ENCODE measurements at places on chromosomes 1 and 21.
A peak's percentile ranks its signal among the peaks of the same experiment; 100 is the strongest.

DNA sequence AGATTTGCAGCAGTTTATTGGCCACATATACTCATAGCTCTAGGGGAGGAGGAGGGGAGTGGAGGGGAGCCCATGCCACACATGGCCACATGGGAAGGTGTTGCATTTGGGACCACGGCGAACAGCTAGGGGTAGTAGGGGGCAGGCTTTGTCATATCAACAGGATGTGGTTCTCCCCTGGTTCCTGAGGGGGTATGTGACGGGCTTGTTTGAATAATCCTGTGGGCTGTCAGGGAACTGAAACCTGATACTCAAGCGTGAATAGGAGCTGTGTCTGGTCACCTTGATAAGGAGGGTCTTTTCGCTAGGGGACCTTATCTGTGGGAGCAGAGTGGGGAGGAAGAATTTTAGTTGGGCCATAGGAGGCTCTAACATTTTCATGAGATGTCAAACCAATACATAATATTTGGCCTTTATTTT is 264.7 kb downstream of the CTH start:
- no peak for DNase-seq

GRCh38 chr1:95325349-95325748 is 91.3 kb downstream of the RWDD3 start:
- DNase-seq: no peak

GRCh38 chr1:94535095-94535494 is 6.5 kb downstream of the F3 start:
- DNase-seq: no peak

DNA sequence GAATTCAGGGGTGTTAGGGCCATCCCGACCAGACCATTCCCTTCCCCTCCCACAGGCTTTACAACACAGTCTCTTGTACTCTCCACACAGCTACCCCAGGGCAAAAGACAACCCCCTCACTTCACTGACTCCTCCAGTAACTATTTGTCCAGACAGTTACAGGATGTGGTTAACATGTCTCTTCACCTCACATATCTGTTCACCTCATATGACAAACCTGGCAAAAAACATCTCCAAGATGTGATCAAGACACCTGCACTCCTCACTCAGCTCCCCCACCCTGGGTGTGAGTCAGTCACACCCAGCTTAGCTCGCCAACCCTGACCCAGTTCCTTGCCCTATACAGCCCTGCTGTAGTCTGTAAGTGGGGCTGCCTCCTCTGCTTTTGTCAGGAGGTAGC is 490.5 kb upstream of the CHRM3 start:
- DNase-seq: no peak

DNA sequence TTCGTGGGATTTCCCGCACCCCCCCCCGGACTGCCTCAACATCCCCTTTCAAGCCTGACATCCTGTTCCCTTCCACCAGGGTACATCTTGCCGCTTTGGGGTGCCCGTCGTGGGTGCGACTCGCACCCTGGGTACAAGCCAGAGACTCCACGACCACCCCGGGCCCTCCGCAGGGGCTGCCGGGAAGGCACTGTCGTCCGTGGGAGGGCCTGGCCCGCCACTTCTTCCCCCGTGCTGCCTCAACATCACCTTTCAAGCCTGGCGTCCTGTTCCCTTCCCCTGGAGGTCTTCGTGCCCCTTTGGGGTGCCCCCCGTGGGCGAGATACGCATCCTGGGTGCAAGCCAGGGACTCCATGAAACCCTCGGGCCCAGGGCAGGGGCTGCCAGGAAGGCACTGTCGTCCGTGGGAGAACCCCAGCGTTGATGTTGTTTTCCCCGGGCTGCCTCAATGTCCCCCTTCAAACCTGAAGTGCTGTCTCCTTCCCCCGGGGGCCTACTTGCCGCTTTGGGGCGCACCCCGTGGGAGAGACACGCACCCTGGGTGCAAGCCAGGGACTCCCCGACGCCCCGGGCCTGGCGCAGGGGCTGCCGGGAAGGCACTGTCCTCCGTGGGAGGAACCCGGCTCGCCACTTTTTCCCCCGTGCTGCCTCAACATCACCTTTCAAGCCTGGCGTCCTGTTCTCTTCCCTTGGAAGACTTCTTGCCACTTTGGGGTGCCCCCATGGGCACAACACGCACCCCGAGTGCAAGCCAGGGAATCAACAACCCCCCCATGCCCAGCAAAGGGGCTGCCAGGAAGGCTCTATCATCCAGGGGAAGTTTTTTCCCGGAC is 138.6 kb downstream of the LIPI start:
- DNase-seq: no peak

GRCh38 chr1:172252321-172252720 is 168.2 kb upstream of the C1orf105 start:
- DNase-seq: no peak

DNA sequence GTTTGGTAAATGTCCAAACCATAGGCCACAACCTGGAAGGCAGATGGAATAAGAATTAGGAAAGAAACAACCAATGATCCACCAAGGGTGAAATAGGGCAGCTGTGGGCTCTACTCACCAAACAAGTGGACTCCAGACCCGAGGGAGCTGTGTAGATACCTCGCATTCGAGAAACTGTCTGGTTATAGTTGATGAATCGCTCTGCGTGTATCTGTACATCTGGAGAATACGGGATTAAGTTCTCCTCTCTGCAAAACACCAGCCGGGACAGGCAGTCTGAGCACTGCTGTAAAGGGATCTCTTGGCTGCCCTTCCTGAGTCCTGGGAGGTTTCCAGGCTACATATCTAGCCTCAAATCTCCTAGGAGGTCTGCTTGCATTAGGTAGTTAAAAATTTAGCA is 9.4 kb upstream of the UBR4 start:
- DNase-seq: no peak

- no peak for DNase-seq
These were observed 22.1 kb downstream of the PAX7 start for GRCh38 chr1:18652791-18653190.

GRCh38 chr1:7264101-7264500 is 478.8 kb downstream of the CAMTA1 start:
- no peak for DNase-seq

- no peak for DNase-seq
These were observed 335.9 kb downstream of the RGS7 start for GRCh38 chr1:241020851-241021697.

GRCh38 chr1:26126321-26127084 is 14.9 kb downstream of the PDIK1L start:
- peak; percentile 34 for DNase-seq

GRCh38 chr1:215744419-215744818 is 177.3 kb downstream of the KCTD3 start:
- no peak for DNase-seq

- peak; percentile 65 for DNase-seq
These were observed 15.1 kb downstream of the KIAA1614 start for GRCh38 chr1:180927841-180928240.

DNA sequence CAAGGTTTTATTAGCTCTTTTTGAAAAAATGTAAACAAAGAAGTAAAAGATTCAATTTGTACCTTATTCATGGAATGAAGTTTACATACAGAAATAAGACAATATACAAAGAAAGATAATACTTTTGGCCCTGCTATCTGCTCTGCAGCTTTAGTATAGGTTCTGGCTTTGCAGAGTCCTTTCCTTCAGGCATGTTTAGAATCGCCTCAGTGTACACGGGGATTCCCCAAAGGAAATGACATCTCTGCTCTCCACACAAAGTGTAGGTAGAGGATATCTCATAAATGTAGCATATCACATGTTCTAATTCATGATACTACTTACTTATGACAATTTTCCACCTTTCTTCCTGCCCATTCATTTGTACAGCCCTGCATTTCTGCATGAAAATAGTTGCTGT is 222.6 kb upstream of the DPYD start:
- no peak for DNase-seq

DNA sequence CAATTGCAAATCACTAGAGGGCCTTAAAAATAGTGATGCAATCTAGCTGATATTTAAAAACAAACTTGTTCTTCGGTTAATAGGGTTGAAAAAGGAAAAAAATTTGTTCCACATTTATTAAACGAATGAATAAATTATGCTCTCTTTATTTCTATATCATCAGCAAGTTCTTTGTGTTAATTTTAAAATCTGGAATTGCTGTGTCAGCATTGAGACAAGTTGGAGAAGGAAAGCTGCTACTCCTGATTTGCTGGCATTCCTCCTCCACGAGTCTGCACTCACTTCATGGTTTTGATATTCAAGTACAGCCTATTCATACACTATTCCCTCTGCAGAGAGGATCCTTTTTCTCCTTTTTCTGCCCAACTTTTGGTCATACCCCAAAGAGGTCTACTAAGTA is 117.6 kb downstream of the MRPL39 start:
- no peak for DNase-seq

DNA sequence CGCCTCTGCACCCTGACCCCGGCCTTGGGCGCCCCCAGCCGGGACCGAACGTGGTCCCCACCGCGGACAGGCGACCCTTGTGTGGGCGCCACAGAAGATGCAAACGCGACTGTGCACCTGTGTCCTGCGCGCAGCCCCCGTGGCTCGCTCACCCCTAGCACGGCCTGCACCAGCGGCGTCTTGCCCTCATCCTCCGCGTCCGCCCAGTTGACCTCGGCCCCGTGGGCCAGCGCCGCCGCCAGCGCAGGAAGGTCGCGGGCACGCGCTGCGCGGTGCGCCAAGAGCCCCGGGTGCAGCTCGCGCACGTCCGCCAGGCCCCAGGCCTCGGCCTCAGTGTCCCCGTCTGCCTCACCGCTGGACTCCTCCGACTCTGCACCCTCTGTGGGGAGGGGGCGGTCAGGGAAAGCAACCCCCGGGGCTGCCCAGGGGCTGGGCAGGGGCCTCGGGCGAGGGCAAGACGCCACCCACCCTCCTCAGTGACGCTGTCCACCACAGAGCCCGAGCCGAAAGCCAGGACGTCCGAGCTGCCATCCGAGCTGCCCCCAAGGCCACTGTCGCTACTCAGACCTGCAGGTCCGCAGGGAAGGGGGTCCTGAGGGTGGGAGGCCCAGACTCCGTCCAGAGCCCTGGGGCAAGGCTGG is 13.4 kb downstream of the ACAP3 start:
- DNase-seq: no peak

GRCh38 chr1:181037386-181037785 is 3.6 kb downstream of the MR1 start:
- no peak for DNase-seq

DNA sequence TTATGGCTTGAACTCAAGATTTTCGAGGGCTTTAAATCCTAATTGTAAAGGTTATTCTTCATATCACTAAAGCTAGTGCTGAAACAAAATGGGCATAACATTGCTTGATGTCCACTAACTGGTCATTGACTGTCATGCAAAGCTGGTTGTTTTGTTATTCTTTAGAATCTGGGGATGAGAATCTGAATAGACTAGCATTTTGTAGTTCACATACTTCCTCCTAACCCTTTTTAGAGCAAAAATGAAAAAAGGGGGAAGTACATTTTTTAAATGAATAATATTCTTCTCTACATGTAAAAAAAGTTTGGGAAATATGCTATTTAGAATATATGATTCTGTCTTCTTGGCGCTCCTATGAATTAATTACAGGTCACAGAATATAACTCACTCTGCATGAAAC is 72.2 kb upstream of the HMCN1 start:
- DNase-seq: no peak

- DNase-seq: no peak
These were observed 269.9 kb upstream of the C1orf174 start for GRCh38 chr1:4169991-4170390.

DNA sequence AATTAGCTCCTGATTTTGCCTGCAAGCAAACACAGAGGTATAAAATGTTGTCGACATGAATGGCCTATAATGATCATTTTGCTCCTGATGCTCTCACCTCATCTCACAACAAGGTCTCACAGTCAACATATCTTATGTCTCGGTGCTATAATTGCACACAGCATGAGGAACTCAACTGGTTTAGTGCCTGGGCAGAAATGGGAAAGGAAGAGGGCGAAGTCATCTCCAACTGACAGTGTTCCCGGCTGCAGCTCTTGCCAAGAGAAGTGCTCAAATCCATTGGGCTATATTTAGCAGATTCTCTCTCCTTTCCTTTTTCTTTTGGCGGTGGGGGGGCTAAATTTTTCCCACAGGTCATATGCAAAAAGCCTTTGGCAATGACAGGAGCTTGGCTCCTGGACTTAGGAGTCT is 53.0 kb downstream of the SLC45A1 start:
- peak; percentile 79 for DNase-seq

GRCh38 chr1:243848858-243849420 is 1.1 kb downstream of the AKT3 start:
- DNase-seq: peak; percentile 79

GRCh38 chr1:214224611-214225354 is 56.2 kb upstream of the SMYD2 start:
- no peak for DNase-seq

- DNase-seq: peak; percentile 48
These were observed 150.1 kb downstream of the PLA2G4A start for GRCh38 chr1:186978596-186979556.

DNA sequence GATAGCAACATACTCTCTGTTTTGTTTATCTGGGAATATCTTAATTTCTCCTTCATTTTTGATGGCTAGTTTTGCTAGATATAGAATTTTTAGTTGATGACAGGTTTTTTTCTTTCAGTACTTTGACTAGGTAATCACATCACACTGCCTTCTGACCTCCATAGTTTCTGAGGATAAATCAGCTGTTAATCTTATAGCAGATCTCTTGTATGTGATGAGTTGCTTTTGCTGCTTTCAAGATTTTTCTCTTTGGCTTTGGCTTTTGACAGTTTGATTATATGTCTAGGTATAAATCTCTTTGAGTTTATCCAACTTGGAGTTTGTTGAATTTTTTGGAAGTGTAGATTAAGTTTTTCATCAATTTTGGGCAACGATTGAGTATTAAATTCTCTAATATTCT is 142.6 kb downstream of the ZNF644 start:
- no peak for DNase-seq

DNA sequence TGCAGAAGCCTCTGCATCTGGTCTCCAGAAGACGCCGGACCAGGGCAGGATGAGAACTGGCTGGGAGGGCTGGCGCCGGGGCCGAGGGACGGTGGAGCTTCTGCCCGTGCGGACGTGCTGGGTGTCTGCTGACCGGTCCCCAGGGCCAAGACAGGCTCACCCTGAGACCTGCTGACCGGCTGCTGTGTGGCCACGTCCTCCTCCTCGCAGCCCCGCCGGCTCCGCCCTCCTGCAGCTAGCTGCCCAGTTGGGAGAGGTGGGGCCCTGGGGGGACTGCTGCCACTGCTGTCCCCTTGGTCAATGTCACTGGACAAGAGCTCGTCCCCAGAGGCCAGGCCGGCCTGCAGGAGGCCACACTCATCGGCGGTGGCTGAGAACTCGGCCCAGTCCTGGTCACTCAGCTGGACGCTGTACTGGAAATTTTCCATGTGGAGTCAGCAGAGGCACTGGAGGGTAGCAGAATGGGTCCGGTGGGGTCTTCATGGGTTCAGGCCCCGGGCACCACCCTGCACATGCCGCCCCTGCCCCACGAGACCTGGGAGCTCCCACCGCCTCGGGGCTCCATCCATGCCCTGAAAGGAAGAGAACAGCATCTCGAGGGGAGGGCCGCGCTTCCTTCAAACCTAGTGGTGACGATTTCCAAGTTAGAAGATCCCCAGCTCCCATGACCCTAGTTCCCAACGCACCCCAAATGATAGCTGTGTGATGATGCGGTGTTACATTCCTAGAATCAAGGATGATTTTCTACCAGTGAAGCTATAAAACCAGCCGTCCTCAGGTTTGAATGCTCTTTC is 1.1 kb downstream of the PERM1 start:
- no peak for DNase-seq
